ENCODE measurements at places on chromosomes 12 and 14.

DNA sequence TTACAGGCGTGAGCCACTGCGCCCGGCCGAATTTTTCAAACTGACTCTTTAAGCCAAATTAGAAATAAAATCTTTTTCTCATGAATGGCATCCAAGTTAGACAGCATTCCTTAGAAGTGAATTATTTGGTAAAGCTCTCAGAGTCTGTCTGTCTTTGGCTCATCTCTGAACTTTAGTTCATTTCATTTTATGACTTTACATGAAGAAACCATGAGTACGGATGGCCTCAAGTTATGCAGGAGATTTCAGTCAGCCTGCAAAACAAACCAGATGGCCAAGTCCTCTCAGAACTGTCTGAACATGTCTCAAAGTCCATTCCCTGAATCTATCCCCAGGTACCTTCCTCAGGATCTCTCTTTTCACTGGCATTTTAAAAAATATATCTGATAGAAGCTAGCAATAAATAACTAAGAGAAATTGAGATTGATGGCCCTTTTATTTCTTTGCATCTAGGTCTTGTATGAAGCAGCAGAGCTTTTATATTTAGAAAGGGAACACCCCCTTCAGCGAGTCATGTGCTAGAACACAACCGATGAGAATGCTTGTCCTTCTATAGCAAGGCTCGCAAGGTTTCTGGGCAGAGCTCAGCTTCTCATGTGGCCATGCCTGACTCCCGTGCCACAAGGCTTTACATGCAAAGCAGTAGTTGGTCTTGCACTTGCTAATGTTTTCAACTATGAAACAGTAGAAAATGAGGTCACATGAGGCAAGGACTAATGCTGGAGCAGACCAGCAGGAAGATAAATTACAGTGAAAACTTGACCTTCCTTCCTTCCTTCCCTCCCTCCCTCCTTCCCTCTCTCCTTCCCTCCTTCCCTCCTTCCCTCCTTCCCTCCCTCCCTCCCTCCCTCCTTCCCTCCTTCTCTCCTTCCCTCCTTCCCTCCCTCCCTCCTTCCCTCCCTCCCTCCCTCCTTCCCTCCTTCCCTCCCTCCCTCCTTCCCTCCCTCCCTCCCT is 125.0 kb downstream of the AKAP6 start:
- no peak for DNase-seq

DNA sequence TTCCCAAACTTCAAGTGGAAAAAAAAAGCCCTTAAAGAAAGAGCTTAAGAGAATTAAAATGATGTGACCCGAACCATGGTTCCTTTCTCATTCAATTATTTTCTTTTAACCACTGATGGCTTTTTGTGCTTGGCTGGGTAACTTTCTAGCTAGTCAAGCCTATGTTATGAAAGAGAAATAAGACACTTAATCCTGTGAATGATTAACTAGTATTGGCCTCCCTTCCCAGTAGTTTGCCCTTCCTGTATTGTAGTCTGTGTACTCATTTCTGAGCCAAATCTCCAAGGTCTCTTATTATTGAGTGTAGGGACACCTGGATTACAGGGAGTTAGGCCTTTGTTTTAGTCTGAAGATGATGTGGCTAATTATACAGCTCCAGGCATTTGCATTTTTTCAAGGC is 353.0 kb downstream of the RAD51B start:
- DNase-seq, result no peak

GRCh38 chr14:103625356-103626095 is 3.5 kb upstream of the KLC1 start:
- DNase-seq, result no peak

DNA sequence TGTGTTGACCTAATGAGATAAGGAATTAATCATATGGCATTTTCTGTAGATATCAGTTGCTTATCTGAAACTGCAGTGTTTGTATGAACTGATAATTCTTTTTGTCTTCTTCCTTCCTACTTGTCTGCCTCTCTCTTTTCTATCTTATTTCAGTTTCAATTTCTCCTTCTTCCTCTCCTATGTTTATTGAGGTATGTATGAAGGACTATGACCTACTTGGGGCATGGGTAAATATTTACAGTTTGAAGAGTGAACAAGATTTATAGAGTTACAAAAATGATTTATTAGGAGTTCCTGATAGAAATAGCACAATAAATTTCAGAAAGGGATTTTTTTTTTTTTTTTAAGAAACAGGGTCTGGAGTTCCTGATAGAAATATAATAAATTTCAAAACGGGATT is 88.7 kb upstream of the MUCL1 start:
- DNase-seq, result no peak

DNA sequence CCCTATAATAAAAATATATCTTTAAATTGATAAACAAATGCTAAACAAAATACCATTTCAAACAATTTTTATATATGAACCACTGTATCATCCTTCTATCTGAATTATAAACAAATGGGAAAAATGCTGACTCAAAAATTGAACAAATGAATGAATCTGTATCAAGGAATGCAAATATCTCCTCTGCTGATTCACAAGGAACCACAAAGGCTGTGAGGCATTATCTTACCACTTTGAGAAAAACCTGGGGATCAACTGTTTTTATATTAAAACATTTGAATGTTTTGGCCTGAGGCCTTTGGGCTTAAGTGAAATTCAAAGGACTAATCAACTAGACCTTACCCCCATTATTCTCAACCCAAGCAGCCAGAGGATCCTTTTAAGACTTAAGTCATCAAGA is 86.3 kb downstream of the EML5 start:
- DNase-seq, result no peak

GRCh38 chr12:85007836-85008235 is 28.2 kb downstream of the TSPAN19 start:
- no peak for DNase-seq

Measured in D721Med (cell line).